Dermis blood vessel endothelial cell (primary cell): ENCODE measurements at places on chromosomes 3 and 15. TPM values are rescaled to one million over a fixed set of nuclear protein-coding genes. Genes with fewer than 3 reads are reported as not detected.
A peak's percentile ranks its signal among the peaks of the same experiment; 100 is the strongest.

GRCh38 chr3:5227812-5228211, 40.3 kb downstream of the EDEM1 start:
- no peak for DNase-seq

TMPRSS7 gene
- not detected in 2 replicates for total RNA-seq

GRCh38 chr3:167785790-167786189, 50.3 kb downstream of the SERPINI1 start:
- DNase-seq = no peak

DNA sequence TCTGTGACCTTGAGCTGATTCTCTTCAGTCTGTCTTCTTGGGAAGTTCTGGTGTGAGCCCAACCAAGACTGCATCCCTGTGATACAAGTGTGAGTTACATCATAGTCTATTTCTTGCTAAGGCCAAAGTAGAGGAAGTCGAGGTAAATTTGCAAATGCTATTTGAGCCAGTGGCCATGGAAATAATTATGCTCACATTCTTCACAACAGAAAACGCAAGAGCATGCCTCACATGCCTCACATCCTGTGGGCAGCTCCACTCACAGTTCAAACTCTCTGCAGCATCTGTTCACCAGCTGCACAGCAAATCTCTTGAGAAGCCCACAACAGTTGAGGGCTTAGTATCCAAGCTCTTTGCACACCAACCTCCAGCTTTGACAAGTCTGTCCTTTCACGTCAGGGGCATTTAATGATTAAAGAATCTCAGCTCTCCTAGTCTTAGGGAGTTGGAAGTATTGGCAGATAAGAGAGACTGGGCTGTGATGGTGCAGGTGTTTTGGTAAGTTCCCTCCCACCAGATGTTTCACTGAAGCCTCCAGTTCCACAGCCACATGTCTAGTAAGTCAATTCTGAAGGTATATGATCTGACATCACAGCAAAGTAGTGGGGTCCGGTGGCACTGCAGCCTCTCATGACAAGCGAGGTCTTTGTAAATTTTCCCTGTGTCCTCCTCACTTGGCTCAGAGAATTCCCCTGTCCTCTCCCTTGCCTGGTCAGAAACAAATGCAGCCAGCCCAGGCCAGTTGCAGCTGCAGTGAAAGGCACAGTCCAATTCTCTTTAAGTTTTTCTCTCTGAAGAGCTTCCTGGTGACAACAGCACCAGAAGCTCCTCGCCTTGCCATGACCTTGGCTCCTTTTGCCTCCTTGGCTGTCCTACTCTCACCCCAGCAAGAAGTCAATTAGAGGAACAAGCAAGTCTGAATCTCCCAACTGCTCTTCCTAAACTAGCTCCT, 166.1 kb downstream of the SSR3 start:
- DNase-seq = peak; percentile 5

DNA sequence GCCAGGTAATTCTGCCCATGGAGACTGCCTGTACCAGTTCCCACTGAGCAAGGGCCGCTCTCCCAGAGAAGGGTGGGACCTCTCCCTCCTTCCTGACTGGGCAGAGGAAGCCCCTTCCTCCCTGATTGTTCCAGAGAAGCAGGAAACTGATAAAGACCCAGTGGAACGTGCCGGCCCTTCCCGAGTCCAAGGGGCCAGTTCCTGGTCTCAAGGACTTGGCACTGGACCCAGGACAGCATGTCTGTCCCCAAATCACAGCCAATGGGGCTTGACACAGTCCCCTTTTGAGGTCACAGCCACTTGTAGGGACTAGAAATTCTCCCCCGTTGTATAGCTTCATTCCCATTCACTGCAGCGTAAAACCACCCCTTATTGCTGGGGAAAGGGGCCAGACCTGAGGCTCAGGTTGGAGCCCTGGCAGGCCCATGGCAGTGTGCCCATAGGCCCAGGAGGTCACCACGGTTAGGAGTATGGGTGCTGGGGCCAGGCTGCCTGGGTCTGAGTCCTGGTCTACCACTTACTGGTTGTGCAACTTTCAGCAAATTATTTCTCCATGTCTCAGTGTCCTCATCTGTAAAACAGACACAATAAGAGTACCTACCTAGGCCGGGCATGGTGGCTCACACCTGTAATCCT, 18.1 kb downstream of the CSRNP1 start:
- peak; percentile 53 for DNase-seq

GRCh38 chr3:185737020-185737419, 87.8 kb downstream of the IGF2BP2 start:
- peak; percentile 54 for DNase-seq

DNA sequence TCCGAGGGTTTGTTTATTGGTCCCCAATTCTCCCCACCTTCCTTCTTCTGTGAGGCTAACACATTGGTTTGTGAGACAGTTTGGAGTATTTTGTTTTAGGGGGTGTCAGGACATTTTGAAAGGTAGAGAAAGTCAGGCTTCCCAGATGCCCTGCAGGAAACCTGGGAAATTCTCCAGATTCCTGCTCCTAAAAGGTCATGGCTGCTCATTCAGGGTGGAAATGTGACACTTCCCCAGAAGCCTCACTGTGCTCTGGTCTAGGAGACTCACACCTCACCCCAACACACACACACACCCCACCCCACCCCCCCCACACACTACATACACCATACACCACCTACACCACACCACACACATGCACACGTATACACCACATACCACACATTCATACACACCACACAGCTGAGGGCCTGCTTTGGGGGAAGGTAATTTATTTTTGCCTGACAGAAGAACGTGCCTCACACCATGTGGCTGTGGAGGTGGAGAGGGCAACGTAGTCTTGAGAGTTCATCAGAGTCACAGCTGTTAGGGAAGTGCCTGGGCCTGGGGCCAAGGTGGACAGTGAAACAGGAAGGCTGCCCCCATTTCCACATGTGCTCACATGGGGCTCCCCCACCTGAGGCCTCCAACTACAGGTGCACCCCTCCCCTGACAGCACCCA, 40.4 kb upstream of the LIMD1 start:
- peak; percentile 87 for DNase-seq

SNRPN gene
- total RNA-seq = 109 and 120 TPM in 2 replicates

DNA sequence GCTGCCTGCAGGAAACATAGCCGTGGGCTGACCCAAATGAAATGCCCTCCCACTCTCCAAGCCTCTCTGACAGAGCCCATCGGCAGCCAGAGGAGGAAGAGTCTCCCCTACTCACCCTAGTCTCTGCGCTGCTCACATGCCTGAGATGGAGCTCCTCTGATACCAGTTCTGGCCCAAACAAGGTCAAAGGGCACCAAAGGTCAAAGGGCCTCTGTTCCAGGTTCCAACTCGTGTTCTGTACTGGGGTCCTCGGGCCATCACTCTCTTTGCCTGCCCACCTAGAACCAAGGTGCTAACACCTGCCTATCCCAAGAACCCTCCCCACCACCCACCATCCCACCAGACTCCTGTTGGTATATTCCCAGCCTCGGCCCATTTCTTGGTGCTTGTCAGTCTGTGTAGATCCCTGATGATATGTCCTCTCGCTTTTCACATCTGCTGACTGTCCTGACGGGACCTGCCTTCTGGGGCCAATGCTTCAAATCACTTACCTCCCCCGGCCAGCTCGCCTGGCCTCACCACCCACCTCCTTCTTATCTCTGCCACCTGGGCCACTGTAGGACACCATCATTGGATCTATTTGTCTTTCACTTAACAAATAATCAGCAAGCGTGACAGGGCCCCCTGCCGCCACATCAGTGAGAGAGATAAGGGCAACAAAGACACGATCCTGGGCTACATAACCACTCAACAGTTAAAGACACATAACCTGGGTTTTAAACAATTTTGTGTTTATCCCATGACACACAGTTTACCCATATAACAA, 90.4 kb downstream of the SRGAP3 start:
- no peak for DNase-seq

DNA sequence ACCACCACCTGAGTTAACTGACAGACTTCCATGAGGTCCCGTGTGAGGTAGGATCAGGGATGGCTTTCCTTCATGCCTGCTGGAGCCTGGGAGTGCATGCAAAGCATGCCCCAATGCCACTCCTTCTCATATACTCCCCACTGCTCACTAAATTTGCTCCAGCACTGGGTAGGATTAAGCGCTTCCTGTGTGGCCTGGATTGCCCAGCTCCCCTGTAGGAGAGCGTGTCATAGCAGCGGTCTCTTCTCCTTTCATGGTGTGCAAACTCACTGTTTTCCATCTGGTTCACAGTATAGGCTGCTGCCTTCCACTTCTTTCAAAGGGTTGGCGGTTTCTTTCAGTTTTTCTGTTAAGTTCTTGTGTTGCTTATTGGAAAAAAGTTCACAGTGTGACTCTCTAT, 34.1 kb upstream of the ABI3BP start:
- no peak for DNase-seq

DNA sequence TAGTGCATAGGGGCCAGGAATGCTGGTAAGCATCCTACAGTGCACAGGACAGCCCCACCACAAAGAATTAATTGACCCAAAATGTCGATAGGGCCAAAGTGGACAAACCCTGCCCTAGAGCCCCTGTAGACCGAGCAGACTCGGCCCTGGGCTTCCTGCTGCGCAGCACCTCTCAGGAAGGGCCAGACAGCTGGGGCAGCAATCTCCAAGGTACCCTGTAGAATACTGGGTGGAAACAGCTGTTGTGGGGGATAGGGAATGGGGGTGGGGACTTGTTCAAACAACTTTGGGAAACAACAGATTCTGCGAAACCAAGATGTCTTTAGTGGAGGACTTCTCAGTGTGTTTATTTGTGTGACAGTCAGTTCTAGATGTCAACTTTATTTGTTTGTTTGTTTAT, 67.1 kb downstream of the MRPL46 start:
- DNase-seq = no peak

CCR3 gene
- total RNA-seq = not detected in 2 replicates

GRCh38 chr3:151146071-151146730, 56.8 kb downstream of the GPR171 start:
- DNase-seq = peak; percentile 84

- no peak for DNase-seq
Observed at GRCh38 chr3:34203386-34203785, 405.0 kb downstream of the PDCD6IP start.

DNA sequence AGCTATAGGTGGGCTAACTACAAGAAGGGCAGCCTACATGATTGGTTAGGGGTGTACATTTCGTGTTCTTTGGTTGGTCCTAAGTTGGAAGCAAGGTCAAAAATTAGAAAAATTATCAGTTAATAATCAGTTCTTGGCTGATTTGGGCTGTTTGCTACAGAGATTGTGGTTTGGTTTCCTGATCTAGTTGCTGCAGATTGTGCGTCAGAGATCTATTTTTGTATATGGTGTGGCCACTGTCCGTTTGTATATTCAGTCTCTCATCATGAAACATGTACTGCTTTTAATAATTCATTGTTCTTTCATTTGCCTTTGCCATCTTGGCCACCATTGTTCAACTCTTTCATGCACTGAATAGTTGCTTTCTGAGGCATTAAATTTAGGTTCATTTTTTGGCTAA, 80.9 kb downstream of the LRRC3B start:
- DNase-seq = no peak

GATA2 gene
- 12.9 and 25.0 TPM in 2 replicates for total RNA-seq

SUSD5 gene
- total RNA-seq = 1.7 and 2.3 TPM in 2 replicates

GOLGA8J gene
- 0.17 TPM in 1 of 2 replicates, not detected in the other for total RNA-seq

FEZF2 gene
- total RNA-seq = not detected in 2 replicates

TLR9 gene
- under 0.01 TPM in 1 of 2 replicates, not detected in the other for total RNA-seq

VILL gene
- total RNA-seq = 8.0 and 8.7 TPM in 2 replicates

DNA sequence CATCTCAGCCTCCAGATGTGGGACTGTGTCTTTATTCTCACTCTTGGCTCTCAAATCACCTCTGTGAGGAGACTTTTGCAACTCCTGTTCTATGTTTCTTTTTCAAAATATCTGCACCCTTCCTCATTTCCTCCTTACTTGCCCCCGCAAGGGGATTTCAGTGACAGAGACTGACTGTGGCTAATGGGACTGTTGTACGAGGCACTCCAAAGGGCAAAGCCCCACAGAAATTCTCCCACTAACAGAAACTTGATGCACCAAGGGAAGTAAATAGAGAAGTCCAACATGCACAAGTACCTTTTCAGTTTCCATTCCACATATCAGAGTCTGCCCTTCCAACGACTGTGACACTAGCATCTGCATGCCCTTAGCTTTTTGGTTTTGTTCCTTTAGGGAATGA, 69.7 kb downstream of the LRRK1 start:
- DNase-seq = no peak

- no peak for DNase-seq
Observed at GRCh38 chr15:31228011-31228484, 98.6 kb upstream of the KLF13 start.

AGBL1 gene
- not detected in 2 replicates for total RNA-seq

GNAT1 gene
- not detected in 2 replicates for total RNA-seq

NAALADL2 gene
- 0.56 and 1.4 TPM in 2 replicates for total RNA-seq

DNA sequence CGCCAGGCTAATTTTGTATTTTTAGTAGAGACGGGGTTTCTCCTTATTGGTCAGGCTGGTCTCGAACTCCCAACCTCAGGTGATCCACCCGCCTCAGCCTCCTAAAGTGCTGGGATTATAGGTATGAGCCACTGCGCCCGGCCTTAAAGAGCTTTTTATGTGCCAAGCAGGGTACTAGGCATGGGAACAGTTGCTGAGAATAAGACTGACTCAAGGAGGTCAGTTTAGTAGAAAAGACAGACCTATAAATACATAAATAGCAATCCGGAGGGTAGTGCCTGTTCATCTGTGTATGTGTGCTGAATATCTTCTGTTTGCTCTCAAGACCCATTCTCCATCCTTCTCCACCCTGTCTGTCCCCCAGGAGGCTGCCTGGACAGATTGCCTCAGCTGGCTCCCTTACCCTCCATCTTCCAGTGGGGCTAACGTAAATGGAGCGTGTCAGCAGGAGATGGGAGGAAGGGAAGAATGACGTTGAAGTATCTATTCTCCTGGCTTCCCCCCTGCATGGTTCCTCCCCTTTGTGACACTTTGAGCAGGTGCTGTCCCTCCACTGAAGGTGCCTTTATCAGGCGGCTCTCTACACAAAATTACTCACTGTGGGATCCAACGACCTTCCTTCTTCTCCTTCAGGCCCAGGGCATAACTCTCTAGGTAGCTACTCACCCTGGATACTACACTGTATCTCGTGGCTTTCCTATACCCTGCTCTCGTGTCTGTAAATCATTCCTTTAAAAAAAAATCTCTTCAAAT, 31.1 kb downstream of the FBXO40 start:
- no peak for DNase-seq

- no peak for DNase-seq
Observed at GRCh38 chr3:179495483-179495882, 44.2 kb upstream of the GNB4 start.

RBSN gene
- total RNA-seq = 25.4 and 28.2 TPM in 2 replicates

DNA sequence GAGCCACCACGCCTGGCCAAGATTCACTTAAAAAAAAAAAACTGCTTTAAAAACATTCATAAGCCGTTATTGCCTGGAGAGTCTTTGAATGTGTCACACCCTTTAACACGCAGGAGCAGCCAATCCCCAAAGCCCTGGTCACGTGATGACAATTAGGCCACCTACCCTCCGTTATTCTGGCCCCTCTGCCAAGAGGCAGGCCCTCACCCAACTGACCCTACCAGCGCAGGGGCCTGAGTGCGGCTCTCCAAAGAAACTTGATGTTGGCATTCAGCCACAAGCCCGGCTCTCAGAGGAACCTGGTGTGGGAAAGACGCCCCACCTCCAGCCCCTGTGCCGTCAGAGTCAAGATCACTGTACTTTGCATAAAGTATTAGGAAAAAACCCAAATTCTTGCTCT, 11.6 kb upstream of the MUC4 start:
- no peak for DNase-seq

STRIT1 gene
- total RNA-seq = not detected in 2 replicates

GRCh38 chr15:48060396-48060795, 60.4 kb upstream of the SLC24A5 start:
- DNase-seq = no peak

NOX5 gene
- total RNA-seq = under 0.01 TPM in 1 of 2 replicates, not detected in the other

GRCh38 chr3:64827431-64827830, 139.6 kb upstream of the ADAMTS9 start:
- no peak for DNase-seq

MEX3B gene
- 9.7 and 11.6 TPM in 2 replicates for total RNA-seq
